ENCODE measurements at places on chromosomes 7 and 10. TPM values are rescaled to one million over a fixed set of nuclear protein-coding genes. Genes with fewer than 3 reads are reported as not detected.

DNA sequence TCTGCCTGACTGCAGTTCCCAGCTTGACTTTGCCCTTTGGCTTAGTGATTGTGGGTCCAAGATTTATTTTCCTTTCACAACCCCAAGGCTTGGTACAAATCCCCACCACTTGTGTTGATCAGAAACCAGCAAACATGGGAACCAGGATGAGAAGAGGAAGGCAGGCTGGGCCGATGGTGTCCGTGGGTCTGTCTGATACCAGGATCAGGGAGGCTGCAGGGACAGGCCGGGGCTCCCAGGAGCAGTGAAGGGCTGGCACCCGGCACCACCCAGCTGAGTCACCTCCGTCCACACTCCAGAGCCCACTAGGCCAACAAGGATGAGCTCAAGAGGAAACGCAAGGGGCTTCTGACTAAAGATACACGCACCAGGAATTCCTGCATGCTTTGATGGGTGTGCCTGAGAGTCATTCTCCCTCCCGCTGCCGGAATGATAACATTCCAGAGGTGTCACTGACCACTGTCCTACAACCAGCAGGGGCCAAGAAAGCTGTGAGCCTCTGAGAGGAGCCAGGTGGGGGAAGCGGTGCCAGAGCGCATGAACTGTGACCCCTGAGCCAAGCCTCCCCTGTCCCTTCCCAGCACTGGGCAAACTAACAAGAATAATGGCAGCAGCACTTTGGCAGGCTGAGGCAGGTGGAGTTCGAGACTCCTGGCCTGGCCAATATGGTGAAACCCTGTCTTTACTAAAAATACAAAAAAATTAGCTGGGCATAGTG, 29.2 kb upstream of the PROSER2 start:
- no peaks in the 10 kb centered on the region for H3K36me3 ChIP-seq
- H3K27ac ChIP-seq: peak overlapping the region; percentile 33
- DNase-seq: no peak
- H3K4me3 ChIP-seq: no peak overlapping the region
- H3K27me3 ChIP-seq: no peaks in the 10 kb centered on the region

GRCh38 chr7:144759653-144760052, 76.2 kb downstream of the TPK1 start:
- no peak overlapping the region for H3K27ac ChIP-seq
- no peaks in the 10 kb centered on the region for H3K27me3 ChIP-seq
- no peak for DNase-seq
- no peaks in the 10 kb centered on the region for H3K4me1 ChIP-seq
- no peak overlapping the region for H3K4me3 ChIP-seq

Gene OGDH
- 58.2 TPM for polyA plus RNA-seq

DNA sequence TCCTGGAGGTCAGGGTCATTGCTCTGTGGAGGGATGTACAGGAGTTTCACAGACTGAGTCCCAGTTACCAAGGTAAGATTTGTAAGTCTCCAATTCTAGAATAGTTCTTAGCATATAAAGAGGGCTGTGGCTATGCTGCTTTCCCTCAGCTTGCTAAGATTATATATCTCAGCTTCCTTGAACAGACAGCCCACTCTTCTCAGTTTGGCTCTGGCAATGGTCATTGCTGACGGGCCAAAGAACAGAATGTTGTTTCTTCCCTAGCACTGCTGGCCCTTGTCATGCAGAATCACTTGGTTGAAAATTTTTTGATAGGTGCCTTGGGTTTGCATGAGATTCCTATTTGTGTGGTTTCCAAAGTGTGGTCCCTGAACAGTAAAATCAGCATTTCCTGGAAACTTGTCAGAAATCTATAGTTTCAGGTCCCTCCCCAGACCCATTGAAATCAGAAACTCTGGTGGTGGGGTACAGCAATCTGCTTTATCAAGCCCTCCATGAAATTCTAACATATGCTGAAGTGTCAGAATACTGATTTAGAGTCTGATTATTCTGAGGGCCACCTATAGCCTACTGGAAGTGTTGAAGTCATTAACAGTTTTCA, 38.2 kb downstream of the NRBF2 start:
- H3K36me3 ChIP-seq: peaks cover 85% of the 10 kb centered on the region
- no peak overlapping the region for H3K27ac ChIP-seq

DNA sequence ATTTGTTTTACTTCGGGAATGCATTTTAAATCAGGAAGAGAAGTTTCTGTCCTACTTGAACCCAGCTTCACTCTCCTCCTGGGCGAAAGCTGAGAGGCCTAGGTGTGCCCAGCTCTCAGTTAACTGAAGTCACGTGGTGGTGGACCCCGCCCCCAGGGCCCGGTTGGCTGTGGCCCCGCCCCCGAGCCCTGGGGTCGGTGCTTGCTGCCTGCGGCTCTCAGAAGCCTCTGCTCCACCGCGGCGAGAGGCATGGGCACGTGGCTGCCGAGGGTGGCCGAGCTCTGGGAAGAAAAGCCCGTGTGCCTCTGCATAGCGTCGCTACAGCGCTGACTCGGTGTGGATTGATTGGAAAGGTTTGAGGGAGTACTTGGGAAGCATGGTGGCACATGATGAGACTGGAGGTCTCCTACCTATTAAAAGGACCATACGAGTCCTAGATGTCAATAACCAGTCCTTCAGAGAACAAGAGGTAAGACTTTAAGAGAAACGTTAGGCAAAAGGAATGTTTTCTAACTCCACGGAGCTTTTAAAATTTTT, 34.1 kb downstream of the NET1 start:
- no peaks in the 10 kb centered on the region for H3K27me3 ChIP-seq
- H3K4me1 ChIP-seq: peaks cover 23% of the 10 kb centered on the region
- no peaks in the 10 kb centered on the region for H3K36me3 ChIP-seq
- H3K4me3 ChIP-seq: no peak overlapping the region

Gene MYPN
- polyA plus RNA-seq: 0.43 TPM

- H3K27ac ChIP-seq: peak overlapping the region; percentile 1
- H3K27me3 ChIP-seq: no peaks in the 10 kb centered on the region
- DNase-seq: peak; percentile 54
- H3K4me3 ChIP-seq: peak overlapping the region; percentile 59
- H3K36me3 ChIP-seq: peaks cover 7% of the 10 kb centered on the region
Measured at GRCh38 chr7:138979988-138980562, 1.1 kb downstream of the KIAA1549 start.

DNA sequence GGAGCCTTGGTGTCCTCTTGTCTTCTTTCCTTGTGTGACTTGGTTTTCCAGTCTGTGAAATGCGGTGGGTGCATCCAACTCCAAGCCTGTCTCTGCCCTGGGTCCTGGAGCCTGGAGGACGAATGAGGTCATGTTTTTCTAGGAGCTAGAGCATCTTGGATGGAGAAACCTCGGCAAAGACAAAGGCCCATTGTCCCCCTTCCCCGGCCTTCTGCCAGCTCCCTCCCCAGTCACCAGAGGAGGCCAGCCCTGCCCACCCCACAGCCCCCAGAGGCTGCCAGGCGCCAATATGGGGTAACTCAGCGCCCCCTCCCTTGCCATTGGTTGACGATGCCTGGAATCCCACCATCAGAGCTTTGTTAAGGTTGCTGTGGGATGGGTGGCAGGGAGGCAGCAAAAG, 40.4 kb downstream of the KCTD7 start:
- H3K36me3 ChIP-seq: no peaks in the 10 kb centered on the region
- no peaks in the 10 kb centered on the region for H3K4me1 ChIP-seq
- no peak overlapping the region for H3K27ac ChIP-seq
- H3K27me3 ChIP-seq: no peaks in the 10 kb centered on the region
- no peak for DNase-seq
- H3K4me3 ChIP-seq: no peak overlapping the region

DNA sequence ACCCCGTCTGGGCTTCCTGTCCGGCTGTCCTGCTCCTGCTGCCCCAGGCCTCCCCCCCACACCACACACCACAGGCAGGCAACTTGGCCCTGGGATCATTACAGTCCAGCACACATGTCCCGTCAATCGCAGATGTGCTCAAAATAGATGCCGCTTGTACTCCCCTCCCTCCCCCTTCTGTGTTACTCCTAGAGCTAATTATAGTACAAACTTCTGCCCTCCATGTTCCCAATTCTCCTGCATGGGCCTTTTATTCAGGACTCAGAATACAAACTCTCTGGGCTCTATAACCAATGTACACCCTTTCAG, at the start of gene SYNPO2L:
SYNPO2L (minus strand) TSS at position 40 of the 309 bp plus-strand sequence. CDS start 107 bp downstream, outside the sequence.
- no peaks in the 10 kb centered on the region for H3K4me1 ChIP-seq
- no peaks in the 10 kb centered on the region for H3K36me3 ChIP-seq
- no peaks in the 10 kb centered on the region for H3K27me3 ChIP-seq
- no peak within 1 kb of the TSS for H3K27ac ChIP-seq

Gene OR2A12
- not detected for polyA plus RNA-seq

- H3K4me3 ChIP-seq: no peak overlapping the region
- H3K27ac ChIP-seq: no peak overlapping the region
- peaks cover 9% of the 10 kb centered on the region for H3K4me1 ChIP-seq
- DNase-seq: no peak
- H3K36me3 ChIP-seq: peaks cover 78% of the 10 kb centered on the region
Measured at GRCh38 chr7:127704211-127704610, 52.2 kb downstream of the SND1 start.

Gene TFPI2
- 16.9 TPM for polyA plus RNA-seq

- H3K36me3 ChIP-seq: no peaks in the 10 kb centered on the region
- H3K4me3 ChIP-seq: no peak overlapping the region
- no peak for DNase-seq
Measured at GRCh38 chr10:60615541-60615940, 162.7 kb upstream of the CDK1 start.

- H3K27ac ChIP-seq: peak overlapping the region; percentile 25
- no peaks in the 10 kb centered on the region for H3K27me3 ChIP-seq
- DNase-seq: no peak
- H3K36me3 ChIP-seq: no peaks in the 10 kb centered on the region
Measured at GRCh38 chr10:113337142-113337541, 215.7 kb upstream of the HABP2 start.

DNA sequence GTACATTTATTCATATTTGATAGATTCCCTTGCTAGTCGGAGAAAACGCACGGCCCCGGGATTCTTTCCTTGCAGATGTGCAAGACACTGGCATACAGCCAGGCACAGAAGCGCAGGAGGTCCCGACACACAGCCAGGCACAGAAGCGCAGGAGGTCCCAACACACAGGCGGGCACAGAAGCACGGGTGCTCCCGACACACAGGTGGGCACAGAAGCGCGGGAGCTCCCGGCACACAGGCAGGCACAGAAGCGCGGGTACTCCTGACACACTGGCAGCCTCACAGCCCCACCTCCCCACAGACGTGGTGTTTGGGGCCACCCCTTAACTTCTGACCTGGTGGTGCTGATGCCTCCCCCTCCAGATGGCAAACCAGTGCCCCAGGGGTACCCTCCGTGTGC, 237.3 kb downstream of the ZMYND11 start:
- H3K4me3 ChIP-seq: no peak overlapping the region
- H3K36me3 ChIP-seq: peaks cover 14% of the 10 kb centered on the region
- DNase-seq: peak; percentile 53

- no peak for DNase-seq
- no peak overlapping the region for H3K4me3 ChIP-seq
- H3K36me3 ChIP-seq: no peaks in the 10 kb centered on the region
Measured at GRCh38 chr10:88838766-88839350, 12.8 kb downstream of the ANKRD22 start.

DNA sequence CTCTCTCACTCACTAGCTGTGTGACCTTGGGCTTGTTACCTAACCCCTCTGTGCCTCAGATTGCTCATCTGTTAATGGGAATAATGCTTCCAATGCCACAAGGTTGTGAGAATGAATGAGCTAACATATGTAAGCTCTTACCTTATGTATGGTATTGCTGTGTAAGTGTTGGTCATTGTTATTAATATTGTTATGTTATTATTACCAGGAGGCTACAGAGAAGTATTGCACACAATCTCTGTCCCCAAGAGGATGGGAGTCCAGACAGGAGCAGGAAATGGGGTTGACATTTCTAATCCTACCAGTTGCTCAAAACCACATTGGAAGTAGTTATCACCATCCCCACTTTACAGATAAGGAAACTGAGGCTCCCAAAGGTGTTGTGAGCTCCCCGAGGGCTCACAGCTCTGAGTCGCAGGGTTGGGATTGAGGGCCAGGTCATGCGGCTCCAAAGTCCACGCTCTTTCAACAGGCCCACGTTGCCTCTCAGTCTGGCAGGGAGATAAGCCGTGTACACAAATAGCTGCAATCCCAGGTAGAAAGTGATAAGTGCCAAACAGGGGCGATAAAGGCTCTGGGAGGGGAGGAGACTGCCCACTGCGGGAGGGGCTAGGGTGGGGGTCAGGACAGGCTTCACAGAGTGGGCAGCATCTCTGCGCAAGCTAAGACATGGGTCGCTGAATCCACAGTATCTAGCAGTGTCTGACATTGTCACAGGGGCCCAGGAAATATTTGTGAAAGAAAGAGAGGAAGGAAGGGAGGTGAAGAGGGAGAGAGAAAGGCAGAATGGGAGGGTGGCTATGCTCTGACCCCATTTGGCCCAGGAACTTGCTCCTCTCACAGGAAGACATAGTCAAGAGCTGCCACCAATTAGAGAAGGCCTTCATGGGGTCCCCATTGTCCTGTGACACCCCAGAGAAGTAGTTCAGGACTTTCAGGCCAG, 9.6 kb upstream of the ZMIZ1 start:
- peak; percentile 9 for DNase-seq
- no peak overlapping the region for H3K4me3 ChIP-seq
- no peaks in the 10 kb centered on the region for H3K27me3 ChIP-seq
- peaks cover 12% of the 10 kb centered on the region for H3K4me1 ChIP-seq

GRCh38 chr7:76411626-76412025, 2.1 kb upstream of the SSC4D start:
- H3K4me1 ChIP-seq: 0 out of 2 replicates have a peak, but pooled peaks cover 6% of the 10 kb centered on the region
- H3K27ac ChIP-seq: no peak overlapping the region
- no peaks in the 10 kb centered on the region for H3K27me3 ChIP-seq

GRCh38 chr10:112650588-112651030, 203.6 kb downstream of the VTI1A start:
- no peak overlapping the region for H3K4me3 ChIP-seq
- no peaks in the 10 kb centered on the region for H3K36me3 ChIP-seq
- H3K4me1 ChIP-seq: no peaks in the 10 kb centered on the region

Gene PRRT4
- polyA plus RNA-seq: 3.4 TPM
